ENCODE measurements at places on chromosomes 4 and X.

DNA sequence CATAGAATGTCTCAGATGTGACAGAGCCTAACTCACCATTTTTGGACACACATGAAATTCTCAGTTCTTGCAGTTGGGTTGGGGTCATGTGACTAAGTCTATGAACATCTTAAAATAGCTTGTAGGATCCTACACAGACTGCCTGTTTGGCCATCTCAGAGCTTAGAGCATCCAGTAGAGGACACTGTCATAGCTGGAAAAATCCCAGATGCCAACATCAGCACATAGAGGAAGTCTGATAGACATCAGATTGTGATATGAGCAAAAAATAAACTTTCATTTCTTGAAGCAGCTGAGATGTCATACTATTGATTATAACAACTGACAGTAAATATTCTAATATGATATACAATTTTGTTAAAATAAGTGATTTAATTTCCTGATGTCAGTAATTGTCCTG, 207.1 kb downstream of the TRAM1L1 start:
- no peak for DNase-seq

DNA sequence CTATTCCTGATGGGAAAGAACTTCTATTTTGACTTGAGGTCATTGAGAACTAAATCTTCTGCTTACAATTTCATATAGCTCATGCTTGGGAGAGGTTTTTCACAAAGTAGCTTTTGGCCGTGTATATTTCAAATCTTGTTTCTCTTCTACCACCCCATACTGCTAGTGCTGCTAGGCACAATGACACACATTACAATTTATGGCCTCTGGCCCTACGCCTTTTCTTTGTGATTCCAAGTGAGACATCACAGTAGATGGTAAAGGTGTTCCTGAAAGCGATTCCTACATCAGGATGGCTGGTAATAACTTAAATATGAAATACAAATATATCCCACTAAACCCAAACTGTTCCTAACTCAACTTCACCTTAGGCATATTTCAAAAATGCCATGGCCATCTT, 101.1 kb downstream of the ATXN3L start:
- no peak for DNase-seq

GRCh38 chr4:174554231-174554728, 32.0 kb upstream of the HPGD start:
- no peak for DNase-seq

GRCh38 chr4:3657902-3658529, 108.2 kb upstream of the ADRA2C start:
- no peak for DNase-seq

DNA sequence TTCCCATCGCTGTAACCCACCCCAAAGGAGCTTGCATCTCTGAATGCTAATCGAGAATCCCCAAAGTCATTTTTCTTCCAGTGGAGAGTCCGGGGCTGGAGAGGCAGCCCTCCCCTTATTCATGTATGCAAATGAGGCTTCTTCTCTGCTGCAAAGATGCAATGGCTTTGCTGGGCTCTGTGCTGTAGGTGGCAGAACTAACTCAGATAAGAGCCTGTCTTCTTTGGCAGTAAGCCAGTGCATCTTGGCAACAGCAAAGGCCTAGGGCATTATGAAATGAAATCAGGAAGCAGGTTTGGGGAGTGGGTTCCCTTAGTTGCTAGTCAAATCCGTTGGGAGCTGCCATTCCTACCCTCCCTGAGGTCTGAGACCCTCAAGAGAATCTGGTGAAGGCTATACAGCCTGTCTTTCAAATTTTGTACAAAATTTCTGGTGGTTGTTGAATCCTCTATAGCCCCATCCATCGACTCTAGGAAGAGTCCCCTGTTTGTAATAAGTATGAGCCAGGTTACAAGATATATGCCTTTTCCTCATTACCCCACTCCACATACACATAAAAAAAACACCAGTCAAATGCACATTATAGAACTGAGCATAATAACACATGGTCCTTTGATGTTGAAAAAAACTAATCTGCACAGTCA, 290.6 kb upstream of the TAPT1 start:
- no peak for DNase-seq

- no peak for DNase-seq
These were observed 2.2 kb downstream of the GRID2 start for GRCh38 chr4:92305878-92306520.

DNA sequence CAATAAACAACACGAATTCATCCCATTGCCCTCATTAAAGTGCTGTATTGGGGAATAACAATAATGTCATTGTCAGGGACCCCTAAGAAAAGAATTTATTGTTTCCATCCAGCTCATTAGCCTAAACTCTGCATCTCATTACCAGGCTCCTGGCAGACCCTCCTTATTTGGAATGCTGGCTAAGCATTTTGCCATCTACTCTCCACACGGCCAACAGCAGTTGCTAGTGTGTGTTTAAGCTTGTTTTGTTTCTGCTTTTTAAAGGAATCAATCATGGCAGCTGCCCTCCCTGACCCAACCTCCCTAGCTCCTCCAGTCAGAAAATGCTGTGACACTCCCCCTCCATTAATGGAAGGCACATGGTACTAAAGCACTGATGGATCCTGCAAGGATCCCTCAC, 43.5 kb downstream of the GATB start:
- no peak for DNase-seq

GRCh38 chr4:76689145-76689817, 208.7 kb downstream of the SOWAHB start:
- DNase-seq = no peak

DNA sequence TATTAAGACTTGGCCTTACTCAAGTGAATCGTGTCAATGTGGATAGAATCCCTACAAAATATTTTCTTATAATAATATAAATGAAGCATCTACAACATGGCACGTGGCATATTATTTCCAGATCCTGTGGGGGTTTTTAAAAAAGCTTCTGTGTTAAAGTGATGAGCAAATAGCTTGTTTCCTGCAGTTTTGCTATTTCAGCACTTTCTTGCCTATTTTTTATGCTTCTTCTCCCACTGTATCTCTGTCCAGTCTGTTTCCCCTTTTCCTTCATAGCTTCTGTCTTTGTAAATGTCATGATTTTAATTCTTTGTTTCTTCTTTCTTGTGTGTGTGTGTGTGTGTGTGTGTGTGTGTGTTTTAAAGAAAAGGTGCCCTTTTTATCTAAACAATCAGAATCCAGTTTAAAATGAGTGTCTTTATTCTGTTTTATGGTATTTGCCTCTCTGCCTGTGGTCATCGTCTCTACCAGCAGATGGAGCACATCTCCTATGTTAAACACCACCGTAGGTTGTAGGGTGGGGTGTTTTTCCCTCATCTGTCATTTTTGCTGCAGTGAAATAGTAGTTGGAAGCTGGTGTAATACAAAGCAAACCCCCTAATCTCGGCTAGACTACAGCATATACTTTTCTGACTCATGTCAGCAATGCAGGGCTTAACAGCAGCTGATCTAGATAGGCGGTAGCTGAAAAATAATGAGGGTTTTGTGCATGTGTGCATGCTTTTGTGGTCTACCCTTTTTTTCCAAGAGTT, 33.1 kb downstream of the FTHL17 start:
- no peak for DNase-seq

DNA sequence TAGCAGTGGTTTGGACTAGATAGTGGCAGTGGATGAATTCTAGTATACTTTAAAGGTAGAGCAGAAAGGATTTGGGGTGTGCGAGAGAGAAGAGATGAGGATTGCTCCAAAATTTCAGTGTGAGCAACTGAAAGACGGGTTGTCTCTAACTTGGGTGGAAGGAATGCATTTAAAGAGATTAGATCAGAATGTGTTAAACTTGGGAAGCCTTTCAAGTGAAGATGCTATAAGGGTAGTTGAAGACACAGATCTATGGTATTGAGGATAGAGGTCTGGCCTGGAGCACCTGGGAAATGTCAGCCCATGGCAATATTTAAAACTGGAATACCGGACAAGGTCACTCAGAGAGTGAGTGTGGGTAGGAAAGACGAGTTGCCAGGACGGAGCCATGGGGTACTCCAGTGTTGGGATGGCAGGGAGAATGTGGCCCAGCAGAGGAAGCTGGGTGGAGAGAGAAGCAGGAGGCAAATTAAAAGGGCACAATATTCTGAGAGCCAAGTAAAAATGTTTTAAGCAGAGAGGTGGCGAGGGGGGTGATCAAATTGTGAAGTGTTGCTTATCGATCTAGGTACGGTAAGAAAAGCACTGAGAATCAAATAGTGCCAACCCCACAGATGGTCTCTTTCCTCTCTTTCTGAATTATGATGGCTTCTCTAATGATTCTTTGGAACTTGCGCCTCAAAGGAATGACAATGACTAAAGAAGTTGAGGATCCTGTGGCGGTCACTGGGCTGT, 50.5 kb downstream of the ENOPH1 start:
- DNase-seq = no peak

GRCh38 chrX:30688641-30689040, 35.4 kb downstream of the GK start:
- no peak for DNase-seq

DNA sequence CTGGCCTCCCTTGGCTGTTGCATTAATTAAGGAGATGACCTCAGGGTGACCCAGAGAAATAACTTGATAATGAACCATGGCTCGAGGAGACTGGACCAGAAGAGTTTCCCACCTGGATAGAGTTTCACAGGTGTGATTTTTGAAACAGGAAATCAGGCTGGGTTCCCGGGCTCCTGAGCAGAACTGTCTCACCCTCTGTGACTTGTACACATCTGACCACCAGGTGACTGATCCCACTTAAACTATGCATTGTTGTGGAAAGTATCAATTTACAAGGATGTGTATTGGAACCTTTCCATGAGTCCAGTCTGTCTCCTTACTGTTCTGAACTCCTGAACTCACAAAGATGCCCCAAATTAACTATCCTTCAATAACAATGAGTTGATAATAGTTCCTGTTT, 220.3 kb downstream of the PTTG2 start:
- DNase-seq = no peak

- no peak for DNase-seq
These were observed 191.7 kb upstream of the RASGEF1B start for GRCh38 chr4:81663368-81663767.

GRCh38 chrX:103524747-103525146, 5.5 kb upstream of the RAB40A start:
- DNase-seq = no peak

GRCh38 chr4:154741922-154742850, 1.6 kb upstream of the LRAT start:
- DNase-seq = no peak

GRCh38 chrX:133913658-133914388, 71.6 kb downstream of the GPC3 start:
- no peak for DNase-seq

GRCh38 chrX:131614241-131614640, 70.4 kb downstream of the OR13H1 start:
- no peak for DNase-seq

DNA sequence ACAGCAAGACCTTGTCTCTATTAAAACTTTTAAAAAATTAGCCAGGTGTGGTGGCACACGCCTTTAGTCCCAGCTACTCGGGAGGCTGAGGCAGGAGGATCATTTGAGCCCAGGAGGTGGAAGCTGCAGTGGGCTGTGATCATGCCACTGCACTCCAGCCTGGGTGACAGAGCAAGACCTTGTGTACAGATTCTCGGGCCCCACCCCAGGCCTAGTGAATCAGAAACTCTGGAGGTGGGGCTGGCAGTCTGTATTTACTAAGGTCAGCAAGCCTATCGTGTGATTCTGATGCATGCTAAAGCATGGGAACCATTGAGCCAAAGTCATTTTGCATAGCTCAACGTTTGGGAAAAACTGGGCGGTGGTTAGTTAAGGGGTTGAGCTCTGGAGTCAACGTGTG, 3.5 kb downstream of the S100G start:
- DNase-seq = no peak

DNA sequence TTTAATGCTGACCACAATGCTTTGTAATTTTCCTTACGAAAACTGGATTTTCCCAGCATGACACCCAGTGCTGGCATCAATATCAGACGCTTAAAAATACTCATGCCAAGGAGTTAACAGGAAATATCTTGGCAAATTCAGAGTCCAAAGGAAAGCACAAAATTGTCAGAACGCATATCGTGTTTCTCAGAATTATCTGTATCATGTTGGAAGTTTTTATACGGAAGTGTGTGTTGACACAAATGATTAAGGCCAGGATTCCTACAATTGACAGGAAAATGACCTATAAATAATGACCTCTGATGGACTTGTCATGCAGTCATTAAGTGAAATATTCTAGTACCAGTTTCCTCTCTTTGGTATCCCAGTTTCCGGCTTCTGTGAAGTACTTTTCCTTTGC, 132.1 kb upstream of the TLL1 start:
- DNase-seq = no peak

DNA sequence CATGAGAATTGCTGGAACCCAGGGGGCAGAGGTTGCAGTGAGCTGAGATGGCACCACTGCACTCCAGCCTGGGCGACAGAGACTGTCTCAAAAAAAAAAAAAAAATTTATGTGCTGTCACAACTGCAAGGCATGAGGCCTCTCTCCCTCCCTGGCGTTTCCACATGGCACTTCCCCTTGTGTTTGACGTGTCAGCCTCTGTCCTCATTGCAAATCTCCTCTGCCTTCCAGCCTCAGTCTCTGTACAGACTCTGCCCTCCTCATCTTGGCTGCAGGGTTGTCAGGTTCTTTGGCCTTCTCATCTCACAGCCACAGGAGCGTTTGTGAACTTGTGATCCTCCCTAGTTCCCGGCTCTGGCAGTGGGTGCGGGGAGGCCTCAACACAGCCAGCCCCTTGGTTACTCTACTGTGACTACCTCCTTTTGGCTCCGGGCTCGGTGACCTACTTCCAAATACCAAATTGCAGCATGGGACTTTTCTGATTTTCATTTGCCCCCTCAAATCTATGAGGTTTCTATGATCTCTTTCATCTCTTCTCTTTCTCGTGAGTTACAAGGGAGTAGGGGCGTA, 250.0 kb downstream of the CBR4 start:
- no peak for DNase-seq

- DNase-seq = no peak
These were observed 5.2 kb downstream of the PNMA5 start for GRCh38 chrX:152988536-152989291.

GRCh38 chrX:57596516-57596915, 4.7 kb downstream of the ZXDB start:
- no peak for DNase-seq

DNA sequence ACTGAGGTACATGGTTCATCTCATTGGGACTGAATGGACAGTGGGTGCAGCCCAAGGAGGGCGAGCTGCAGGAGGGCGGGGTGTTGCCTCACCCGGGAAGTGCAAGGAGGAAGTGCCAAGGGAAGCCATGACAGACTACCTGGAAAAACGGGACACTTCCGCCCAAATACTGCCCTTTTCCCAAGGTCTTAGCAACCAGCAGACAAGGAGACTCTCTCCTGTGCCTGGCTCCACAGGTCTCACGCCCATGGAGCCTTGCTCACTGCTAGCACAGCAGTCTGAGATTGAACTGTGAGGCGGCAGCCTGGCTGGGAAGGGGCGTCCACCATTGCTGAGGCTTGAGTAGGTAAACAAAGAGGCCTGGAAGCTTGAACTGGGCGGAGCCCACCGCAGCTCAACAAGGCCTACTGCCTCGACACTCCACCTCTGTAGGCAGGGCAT, 14.7 kb upstream of the USP53 start:
- DNase-seq = no peak

All from kidney epithelial cell (primary cell).